ENCODE measurements at places on chromosomes 2 and 18.

DNA sequence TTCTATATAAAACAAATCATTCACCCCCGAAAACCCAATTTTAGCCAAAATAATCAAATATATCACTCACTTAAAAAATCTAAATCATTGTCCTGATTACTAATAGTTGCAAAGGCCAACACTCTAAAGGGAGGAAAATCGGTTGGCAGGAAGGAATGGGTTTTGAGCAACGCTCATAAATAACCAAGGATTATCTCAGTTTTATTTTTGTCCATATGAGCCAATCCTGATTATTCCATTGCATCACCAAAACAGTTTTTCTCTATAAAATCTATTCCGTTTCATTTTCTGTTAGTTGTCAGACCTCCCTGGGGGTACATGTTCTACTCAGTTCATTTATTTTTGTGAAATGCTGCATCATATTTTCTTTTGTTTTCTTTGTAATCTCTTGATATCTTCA lies 174.1 kb downstream of the LRATD1 start:
- no peak for DNase-seq

DNA sequence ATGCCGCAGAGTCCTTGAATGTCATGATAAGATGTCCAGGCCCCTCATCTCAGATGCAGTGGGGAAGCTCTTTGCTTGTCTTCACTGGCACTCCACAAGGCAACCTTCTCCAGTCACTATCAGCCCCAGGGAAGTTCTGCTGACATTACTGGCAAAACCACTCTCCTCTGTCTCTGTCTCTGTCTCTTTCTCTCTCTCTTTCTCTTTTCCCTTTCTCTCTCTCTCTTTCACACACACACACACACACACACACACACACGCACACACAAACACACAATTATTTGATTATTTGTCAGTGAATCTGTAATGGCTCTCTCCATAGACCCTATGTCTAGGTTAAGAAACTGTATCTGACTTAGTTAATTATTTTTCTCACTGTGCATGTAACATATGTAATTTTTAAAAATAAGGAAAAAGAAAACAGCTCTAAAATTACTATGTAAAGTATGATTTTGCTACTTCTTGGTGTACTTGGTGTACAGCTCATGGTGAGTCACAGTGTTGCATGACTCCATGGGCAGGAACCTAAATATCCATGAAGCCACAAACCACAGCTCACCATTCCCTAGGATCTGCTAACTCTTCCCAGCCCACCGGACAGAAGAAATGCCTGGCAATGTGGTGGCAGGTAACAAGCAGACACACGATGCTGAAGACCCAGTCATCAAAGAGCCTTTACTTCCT lies 594.9 kb upstream of the ID2 start:
- DNase-seq: no peak

DNA sequence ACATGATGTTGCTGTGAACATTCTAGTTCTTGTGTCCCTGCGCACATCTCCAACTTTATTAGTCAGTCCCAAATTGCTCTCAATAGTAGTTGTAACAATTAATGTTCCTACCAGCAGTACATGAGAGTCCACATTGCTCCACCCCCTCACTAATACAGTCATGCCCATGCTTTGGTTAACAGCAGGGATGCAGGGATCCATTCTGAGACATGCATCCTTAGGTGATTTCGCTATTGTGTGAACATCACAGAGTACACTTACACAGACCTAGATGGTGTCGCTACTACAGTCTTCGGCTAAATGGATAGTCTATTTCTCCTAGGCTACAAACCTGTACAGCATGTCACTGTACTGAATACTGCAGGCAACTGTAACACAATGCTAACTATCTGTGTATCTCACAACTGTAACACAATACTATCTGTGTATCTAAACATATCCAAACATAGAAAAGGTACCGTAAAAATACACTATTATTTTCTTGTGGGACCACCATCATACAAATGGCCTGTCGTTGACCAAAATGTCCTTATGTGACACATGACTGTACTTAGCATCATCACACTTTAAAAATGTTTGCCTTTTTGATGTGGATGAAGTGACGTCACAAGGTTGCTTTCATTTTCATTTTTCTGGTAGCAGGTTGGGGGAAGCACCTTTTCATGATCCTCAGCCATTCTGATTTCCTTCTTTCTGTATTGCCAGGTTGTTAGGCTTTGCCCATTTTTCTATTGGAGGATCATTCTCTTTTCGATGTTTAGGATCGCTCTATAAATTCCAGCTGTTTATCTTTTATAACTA lies 82.9 kb upstream of the RNF152 start:
- DNase-seq: no peak

- DNase-seq: no peak
Measured at GRCh38 chr2:9998916-9999654, 44.3 kb upstream of the KLF11 start.

- DNase-seq: no peak
Measured at GRCh38 chr2:88201811-88202169, 31.6 kb downstream of the THNSL2 start.

GRCh38 chr2:101012706-101013181 lies 10.7 kb downstream of the RPL31 start:
- no peak for DNase-seq

DNA sequence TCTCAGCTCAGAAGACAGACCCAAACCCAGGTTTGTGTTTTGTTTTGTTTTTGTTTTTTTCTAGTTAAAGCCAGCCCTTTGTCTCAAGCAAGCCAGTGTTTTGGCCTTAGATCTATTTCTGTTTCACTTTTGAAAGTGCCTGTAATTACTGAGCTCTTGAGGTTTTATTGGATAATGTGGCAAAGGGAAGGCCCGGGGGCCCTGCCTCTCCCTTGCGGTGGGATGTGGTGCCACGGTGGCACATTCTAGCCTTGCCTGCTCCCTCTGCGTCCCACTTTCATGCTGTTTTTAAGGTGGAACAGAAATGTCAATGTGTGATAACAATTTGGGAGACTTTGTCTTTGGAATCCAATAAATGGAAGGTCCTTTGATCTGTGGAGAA lies 2.5 kb downstream of the HPCAL1 start:
- no peak for DNase-seq

GRCh38 chr2:45334205-45334604 lies 276.9 kb downstream of the SRBD1 start:
- DNase-seq: no peak

GRCh38 chr2:161112908-161113307 lies 47.3 kb upstream of the TANK start:
- no peak for DNase-seq

- no peak for DNase-seq
Measured at GRCh38 chr18:36283448-36283847, 14.1 kb upstream of the FHOD3 start.

DNA sequence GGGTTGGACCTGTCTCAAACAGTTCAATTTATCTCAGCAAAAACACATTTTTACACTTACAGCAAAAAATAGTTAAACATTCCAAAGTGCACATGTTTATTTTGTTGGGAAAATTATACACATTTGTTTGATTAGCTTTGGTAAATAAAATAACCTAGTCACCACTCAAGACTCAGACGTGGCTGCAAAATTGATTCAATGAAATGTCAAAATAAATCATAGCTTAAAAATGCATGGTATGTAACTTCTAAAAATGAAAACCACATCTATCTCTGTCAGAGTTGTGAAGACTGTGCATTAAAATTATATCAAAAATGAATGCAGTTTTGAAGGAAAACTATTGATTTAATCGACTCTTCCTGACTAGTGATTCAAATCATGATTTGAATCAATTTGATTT lies 56.7 kb downstream of the GALNT14 start:
- DNase-seq: no peak

DNA sequence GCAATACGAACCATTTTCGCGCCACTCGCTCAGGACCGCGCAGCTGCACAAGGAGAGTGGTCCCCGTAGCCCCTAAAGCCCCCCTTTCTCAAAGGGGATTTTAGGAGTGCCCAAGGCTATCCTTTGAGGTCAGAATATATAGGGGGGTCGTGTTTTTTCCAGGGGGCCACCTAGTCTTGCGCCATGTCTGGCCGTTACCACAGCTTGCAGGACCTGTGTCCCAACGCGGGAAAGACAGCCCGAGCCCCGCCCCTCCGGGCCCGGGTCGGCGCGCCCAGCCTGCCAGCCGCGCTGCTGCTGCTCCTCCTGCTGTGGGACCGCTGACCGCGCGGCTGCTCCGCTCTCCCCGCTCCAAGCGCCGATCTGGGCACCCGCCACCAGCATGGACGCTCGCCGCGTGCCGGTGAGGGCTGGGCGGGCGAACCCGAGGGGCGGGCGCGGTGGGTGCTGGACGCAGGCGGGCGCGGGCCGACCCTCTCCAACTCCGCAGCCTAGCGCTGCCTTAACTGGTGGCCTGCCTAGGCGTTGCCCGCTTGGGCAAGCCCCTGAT lies at the start of gene CDCA7:
Gene CDCA7, plus strand, starts transcription at position 291 of the 550 bp plus-strand sequence. Its CDS starts 92 bp downstream, at position 383.
- peak; percentile 37 for DNase-seq

GRCh38 chr2:41806286-41806685 lies 241.5 kb upstream of the PKDCC start:
- DNase-seq: no peak

GRCh38 chr18:13570856-13571495 lies 155.4 kb downstream of the FAM210A start:
- no peak for DNase-seq

GRCh38 chr18:7413906-7414305 lies 153.2 kb upstream of the PTPRM start:
- no peak for DNase-seq

DNA sequence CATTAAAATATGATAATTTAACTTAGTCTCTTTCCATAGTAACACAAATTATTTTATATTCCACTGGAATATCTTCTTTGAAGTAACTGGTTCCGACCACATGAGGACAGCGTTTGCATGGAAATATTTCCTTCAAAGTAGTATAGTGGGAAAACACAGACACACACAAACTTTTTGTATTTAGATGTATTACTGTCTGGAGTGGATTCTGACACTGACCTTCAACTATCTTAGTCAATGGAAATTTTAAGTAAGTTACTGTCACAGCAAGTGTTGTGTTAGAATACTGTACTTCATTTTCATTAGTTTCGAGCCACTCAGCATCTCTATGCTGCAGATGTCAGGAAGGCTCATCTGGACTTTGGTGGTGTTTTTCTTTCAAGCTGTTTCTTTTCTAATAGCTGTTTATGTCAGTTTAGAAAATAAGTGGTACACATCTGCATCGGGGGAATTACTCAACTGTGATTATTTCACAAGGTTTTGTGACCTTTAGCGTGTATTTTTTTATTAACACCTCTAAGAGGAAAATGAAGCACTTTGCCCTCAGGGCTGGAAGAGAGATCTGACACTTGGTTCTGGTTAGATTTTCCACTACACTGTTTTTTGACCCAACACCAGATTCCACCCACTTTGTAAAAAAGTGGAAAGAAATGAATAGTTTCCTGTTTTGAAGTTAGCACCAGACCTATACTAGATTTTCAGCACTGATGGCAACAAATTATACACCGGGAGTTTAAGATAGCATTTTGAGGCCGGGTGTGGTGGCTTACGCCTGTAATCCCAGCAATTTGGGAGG lies 18.9 kb upstream of the THOC1 start:
- no peak for DNase-seq

- no peak for DNase-seq
Measured at GRCh38 chr18:61954096-61954746, 61.4 kb upstream of the RNF152 start.

DNA sequence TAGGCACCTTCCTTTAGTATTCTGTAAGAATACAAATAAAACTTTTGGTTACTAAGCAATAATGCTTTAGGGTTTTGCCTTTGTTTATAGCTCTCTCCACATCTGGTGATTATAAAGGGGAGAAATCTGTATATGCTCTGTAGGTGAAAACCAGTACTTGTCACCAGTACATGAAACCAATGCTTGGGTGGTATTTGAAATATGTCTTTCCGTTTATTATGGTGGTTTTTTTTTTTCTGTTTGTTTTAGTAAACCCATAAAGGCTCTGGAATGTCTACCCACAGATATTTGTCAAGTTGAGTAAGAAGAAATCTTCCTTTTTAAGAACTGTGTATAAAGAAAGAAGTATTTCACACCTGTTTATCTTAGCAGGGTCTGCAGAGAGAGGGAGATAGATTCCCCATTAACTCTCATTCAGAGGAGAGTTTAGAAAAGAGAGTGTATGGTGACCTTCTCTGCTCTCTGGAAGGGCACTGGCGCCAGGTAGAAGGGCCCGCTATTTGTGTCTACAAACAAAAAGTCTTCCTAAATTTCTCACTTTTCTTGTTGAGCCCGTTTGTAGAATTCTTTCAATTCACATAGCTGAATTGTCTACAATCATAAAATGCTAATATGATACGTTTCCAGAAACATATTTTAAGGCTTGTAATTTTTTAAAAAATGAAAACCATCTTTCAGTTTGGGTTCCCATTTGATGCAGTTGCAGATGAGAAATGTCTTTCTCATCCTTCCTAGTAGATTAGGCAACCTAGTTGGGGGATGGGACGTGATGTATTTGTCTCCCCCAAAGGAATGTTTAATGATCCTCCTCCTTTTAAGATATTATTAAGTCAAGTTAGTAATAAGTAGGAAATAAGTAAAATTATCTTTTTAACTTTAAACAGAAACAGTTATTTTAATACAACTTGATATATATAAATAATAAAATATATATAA lies 33.9 kb downstream of the MAP3K20 start:
- DNase-seq: no peak

DNA sequence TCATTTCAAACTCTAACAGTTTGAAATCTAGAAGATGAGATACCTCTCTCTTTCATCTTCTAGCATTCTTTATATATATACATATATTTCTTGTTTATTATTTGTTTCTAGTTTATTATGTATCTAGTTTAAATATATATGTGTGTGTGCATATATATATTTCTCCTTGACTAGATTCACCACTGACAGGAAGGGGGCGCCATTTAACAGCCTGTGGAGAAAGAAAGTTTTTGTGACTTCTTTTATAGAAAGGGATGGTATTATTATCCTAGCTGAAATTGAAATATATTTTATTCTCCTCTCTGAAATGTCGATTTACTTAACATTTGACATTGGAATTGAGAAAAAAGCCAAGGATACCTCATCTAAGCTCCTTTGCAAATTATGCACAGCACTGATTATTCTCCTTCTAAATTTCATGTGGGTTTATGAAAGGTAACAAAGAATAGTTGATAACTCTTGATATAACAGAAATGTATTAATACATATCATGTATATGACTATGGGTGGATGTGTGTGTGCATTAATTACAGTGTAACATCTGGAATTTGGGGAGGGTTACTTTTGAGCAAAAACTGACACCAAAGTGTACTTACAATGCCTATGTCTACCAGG lies 160.7 kb upstream of the NT5C1B start:
- DNase-seq: peak; percentile 3

GRCh38 chr18:35549564-35549963 lies 32.0 kb upstream of the GALNT1 start:
- no peak for DNase-seq

GRCh38 chr2:201969938-201970785 lies 63.5 kb upstream of the FZD7 start:
- DNase-seq: no peak

DNA sequence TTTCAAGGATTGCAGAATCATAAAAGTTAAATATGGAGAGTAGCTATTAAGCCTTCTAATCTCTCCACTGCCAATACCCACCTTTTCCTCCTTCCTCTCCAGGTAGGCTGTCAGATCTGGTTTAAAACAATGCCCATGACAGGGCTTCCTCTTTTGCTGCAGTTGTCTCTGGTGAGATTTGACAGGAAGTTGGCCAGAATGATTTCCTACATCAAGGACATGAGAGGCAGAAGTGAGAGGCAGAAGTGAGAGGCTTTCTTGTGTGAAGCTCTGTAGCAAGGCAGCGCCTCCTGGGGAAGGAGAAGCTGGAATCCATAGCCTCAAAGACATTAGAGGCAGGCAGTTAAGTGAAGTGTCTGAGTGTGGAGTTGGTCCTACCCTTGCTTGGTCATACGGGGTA lies 385.7 kb downstream of the HRH4 start:
- no peak for DNase-seq

- DNase-seq: no peak
Measured at GRCh38 chr2:197356136-197356535, 45.6 kb upstream of the ANKRD44 start.

Data from stimulated activated CD8-positive, alpha-beta memory T cell treated with anti-CD3 and anti-CD28 coated beads, Interleukin-15, amount 100 ng/mL, for 24 hours (primary cell).